ENCODE measurements at places on chromosomes 4 and X.

DNA sequence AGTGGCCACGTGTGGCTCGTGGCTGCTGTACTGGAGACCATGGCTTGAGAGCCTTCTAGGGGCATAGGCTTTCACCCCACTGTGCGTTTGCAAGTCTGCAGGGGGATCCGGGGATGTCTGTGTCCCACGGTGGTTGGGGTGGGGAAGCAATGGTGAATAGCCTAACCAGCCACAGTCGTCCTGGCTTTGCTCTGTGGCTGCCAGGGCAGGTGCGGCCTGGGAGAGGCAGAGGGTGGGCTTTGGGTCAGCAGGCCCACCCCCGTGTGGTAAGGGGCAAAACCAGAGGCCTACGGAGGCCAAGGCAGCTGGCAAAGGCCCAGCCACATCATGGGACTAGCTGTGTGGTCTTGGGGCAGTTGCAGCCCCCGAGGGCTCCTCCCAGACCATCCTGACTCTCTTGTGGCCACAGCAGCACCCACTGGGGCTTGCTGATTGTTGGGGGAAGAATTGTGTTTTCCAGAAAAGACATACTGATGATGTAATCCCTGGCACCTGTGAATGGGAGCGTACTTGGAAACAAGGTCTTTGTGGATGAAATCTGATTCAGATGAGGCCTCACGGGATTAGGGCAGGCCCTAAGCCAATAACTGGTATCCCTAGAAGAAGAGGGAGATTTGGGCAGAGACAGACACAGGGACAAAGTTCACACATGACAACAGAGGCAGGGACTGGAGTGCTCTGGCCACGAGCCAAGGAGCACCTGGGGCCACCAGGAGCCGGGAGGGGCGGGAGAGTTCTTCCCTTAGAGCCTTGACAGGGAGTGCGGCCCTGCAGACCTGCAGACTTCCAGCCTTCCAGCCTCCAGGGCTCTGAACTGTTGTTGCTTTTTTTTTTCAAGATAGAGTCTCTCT lies 2.9 kb downstream of the CPZ start:
- no peak for DNase-seq

DNA sequence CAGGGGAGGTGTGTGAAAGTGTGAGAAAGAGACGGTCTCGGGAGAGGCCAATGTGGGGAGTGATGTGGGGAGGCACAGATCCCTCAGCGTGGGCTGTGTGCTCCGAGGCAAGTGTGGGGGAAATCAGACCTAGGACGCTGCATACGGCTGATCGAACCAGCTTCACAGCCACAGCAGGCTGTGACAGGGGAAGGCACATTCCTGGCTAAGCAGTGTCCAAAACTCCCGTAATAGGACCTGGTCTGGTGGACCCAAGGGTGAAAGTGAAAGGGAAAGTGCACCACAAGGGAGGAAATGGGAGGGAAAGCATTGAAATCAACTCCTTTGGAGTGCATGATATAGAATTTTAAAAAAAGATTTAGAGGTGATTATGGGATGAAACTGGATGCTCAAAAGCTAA lies 10.9 kb upstream of the RHOXF2 start:
- peak; percentile 32 for DNase-seq

- DNase-seq: no peak
These were observed 102.3 kb downstream of the LARP1B start for GRCh38 chr4:128163177-128164117.

GRCh38 chrX:39815631-39816030 lies 282.1 kb downstream of the BCOR start:
- DNase-seq: peak; percentile 63

GRCh38 chrX:20218836-20219505 lies 47.7 kb downstream of the RPS6KA3 start:
- DNase-seq: peak; percentile 50

DNA sequence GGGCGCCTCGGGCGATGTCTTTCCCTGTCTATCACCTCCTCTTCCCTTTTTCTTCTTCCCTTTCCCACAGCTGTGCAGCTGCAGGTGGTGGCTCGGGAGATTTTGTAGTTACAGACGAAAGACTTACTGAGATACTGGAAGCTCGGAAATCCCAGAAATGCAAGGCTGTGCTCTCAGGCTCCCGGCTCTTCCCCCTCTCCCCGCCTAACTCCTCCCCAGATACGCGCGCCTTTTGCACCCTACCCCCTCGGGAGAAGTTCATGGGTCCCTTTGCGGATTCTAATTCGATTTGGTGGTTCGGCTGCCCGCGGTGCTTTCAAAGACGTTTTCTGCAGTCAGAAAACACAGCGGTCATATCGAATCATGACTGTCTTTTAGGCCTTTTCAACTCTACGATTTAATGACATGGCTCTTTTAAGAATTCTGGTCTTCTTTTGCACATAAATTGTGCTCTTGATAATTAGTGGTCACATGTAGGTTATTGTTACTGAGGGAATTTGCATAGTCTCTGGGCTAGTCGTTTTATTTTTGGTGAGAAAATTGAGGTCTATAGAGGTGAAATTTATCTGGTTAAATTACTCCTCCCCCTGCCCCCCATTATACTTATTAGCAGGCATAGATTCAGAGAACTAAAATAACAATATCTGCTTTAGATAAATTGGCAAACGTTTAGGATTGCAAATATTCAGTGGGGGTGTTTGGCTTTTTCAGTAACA lies 1.6 kb downstream of the SEPTIN11 start:
- peak; percentile 66 for DNase-seq

- no peak for DNase-seq
These were observed 57.5 kb upstream of the C1QTNF7 start for GRCh38 chr4:15370296-15370695.

GRCh38 chr4:8336412-8337075 lies 67.0 kb downstream of the HTRA3 start:
- peak; percentile 90 for DNase-seq

DNA sequence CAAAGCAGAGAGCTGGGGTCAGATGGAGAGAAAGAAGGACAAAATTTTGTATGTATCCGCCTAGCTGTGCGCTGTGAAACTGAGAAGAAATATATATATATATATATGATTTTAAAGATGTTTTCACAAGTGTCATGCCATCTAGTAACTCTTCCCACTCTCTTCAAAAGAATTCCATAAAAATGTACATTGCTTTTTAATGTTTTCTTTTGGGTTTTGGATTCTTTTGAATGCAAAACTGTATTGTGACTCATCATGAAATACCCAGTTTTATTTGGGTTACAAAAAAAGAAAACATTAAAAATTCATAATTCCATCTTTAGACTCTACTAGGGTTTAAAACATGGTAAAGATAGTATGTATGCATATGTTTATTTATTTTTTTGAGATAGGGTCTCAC lies 34.3 kb upstream of the IGFBP7 start:
- no peak for DNase-seq

GRCh38 chr4:54570822-54571221 lies 86.9 kb upstream of the KIT start:
- DNase-seq: no peak

GRCh38 chr4:128649575-128650205 lies 159.8 kb upstream of the JADE1 start:
- DNase-seq: no peak

DNA sequence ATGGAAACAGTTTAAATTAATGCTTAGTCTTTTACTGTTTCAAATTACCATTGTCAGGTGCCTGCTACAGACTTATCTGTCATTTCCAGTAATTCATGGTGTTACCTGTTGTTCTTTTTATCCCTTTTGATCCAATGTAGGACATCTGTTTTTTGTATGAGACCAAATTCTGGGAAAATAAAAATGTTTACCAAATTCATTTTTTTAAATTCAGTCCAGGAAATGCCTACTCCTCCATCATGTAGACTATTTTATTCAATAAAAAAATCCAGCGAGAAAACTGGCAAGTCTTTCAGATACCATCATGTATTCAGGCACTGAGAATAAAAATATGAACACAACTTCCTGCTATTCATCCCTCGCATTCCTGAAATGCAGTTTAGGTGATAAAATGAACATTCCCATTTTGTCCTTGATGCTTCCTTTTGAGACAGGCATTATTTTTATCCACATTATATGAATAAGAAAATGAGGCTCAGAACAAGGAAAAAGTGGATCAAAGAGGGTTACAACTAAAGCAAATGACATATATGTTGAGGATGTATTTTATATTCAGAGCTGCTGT lies 584.2 kb downstream of the SPRY1 start:
- no peak for DNase-seq

GRCh38 chr4:182294451-182294850 lies 51.2 kb downstream of the TENM3 start:
- DNase-seq: no peak

- DNase-seq: no peak
These were observed 676.7 kb upstream of the ACTRT1 start for GRCh38 chrX:128728943-128729342.

DNA sequence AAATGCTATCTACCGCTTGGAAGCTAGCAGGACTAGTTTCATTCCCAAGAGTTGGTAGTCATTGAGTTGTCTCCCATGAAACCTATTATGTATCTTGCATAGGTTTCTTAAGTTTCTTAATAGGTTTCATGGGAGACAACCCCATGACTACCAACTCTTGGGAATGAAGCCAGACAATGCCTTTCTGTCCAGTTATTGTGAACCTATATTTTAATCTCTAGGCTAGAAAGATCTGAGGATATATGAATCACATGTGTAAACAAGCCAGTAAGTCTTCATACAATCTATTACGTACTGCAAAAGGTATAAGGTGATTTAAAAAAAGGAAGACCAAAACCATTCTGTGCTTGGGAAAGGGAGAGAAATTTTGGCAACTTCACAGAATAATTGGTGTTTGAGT lies 162.6 kb downstream of the INPP4B start:
- DNase-seq: no peak

DNA sequence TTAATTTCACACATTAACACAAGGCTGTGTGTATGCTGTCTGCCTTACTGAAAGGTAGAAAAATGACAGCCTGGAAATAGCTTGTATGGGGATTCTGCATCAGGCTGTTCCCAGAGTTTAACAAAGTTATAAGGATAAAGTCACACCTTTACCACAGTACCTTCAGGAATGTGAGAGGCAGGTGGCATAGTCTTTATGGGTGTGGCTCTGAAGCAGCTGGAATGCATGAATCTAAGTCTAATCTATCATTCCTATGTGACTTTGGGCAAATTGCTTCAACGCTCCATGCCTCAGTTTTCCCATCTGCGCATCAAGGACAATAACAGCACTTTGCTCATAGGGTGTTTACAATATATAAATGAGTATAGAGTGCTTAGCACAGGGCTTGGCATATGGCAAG lies 84.2 kb upstream of the EGFL6 start:
- no peak for DNase-seq

GRCh38 chrX:107712231-107713202 lies 63.1 kb downstream of the TSC22D3 start:
- DNase-seq: peak; percentile 14

DNA sequence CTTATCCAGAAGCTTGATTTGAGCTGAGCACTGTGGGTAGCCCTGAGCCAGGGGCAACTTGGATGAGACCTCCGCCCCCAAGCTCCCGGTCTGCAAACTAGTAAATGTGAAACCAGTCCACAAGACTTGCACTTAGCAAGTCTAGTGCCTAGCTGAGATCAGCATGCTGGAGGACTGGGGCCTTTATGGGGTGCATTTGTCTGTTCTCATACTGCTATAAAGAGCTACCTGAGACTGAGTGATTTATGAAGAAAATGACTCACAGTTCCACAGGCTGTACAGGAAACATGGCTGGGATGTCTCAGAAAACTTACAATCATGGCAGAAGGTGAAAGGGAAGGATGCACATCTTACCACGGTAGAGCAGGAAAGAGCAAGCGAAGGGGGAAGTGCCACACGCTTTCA lies 42.1 kb upstream of the HOPX start:
- DNase-seq: no peak

DNA sequence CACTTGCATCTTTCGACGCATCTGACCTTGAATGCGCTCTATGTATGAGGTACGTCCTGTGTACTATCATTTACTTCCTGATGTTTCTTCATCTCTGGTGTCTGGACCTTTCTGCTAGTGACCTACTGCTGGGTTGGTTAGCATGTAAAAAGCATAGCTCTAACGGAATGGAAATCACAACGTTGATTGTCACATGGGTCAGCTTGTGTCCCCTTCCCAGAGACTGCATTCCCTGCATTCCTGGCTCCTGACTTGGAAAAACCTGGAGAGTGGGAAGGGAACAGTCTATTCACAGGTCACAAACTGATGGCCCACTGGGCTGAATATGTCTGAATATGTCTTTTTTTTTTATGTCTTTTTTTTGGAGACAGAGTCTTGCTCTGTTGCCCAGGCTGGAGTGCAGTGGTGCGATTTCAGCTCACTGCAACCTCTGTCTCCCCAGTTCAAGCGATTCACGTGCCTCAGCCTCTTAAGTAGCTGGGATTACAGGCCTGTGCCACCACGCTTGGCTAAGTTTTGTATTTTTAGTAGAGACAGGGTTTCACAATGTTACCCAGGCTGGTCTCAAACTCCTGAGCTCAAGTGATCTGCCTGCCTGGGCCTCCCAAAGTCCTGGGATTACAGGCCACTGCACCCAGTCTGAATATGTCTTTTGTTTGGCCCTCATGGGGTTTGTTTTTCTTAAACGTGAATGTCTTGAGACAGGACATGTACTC lies 16.3 kb downstream of the LONRF3 start:
- DNase-seq: no peak
